Activated CD8-positive, alpha-beta T cell treated with anti-CD3 and anti-CD28 coated beads for 36 hours (primary cell): ENCODE measurements at places on chromosomes 5 and 9.
A peak's percentile ranks its signal among the peaks of the same experiment; 100 is the strongest.

DNA sequence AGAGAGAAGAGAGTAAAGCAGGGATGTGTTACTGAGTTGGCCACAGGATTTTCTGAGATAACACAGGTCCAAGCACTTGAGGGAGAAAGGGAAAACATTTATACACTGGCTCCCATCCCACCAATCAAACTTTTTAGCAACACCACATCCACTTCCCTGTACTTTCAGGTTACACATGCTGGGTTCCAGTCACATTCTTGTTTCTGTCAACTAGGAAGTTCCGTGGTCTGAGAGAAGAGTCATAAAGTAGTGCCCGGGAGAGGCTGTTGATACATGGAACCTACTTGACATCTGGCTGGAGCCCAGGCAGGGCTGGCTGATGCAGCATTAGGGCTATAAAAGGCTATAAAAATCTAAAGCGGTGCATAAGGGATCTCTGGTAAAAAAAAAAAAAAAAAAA, 473.9 kb upstream of the COX7C start:
- no peak for DNase-seq

DNA sequence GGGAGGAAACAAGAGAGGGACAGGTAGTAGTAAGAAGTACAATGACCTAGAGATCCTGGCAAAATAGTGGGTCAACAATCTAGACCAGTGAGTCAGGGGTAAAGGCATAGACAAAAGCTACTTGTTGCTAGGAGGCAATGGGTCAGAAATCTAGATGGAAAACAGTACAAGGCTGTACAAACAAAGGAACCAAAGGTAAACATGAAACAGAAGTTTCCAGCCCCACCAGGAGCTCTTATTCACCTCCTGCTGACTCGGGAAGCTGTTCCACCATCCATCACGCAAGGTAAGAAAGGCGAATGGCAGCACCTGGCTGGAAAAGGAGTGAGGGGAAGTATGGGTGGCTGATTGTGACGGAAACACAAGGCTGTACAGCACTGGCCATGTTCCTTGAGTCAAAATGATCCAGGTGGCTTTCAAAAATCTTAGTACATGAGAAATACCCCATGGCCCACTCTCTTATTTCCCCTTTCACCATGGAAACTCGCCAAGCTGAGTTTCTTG, 70.5 kb upstream of the RAI14 start:
- no peak for DNase-seq

- DNase-seq = no peak
Observed at GRCh38 chr5:31364881-31365636, 166.8 kb downstream of the DROSHA start.

DNA sequence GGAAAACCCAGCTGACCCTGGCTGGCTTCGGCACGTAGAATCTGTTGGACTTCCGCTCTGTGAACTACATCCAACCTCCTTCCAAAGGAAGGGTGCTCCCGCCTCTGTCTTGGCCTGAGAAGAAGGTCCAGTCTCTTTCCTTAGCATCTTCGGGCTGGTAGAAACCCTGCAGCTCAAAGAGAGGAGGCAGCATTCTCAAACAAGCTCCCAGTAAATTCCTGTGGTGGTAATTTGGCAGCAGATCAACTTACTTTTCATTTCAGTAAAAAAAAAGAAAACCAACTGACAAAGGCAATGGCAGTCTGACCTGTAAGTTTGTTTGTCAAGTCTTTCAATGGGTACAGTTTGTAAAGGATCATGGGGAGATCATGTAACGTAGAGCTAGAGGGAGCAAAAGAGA, 176.7 kb downstream of the MED10 start:
- no peak for DNase-seq

GRCh38 chr9:71638627-71639026, 129.7 kb downstream of the CEMIP2 start:
- DNase-seq = no peak

GRCh38 chr9:78664370-78664769, 367.4 kb downstream of the PSAT1 start:
- no peak for DNase-seq

DNA sequence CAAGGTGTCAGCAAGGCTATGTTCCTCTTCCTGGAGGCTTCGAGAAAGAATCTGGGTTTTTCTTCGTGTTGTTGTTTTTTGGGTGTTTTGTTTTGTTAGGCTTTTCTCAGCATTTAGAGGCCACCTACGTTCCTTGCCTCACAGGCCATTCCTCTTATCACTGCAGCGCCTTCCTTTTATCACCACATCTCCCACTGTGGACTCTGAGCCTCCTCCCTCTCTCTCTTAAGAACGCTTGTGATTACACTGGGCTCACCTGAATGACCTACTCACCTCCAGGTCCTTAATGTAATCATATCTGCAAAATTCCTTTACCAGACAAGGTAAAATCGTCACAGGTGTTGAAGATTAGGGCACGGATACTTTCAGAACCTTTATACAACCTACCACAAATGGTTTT, 340.8 kb downstream of the DTWD2 start:
- no peak for DNase-seq

GRCh38 chr5:134552301-134552700, 26.8 kb downstream of the JADE2 start:
- DNase-seq = no peak

GRCh38 chr5:134503937-134504437, 21.5 kb upstream of the JADE2 start:
- peak; percentile 47 for DNase-seq

DNA sequence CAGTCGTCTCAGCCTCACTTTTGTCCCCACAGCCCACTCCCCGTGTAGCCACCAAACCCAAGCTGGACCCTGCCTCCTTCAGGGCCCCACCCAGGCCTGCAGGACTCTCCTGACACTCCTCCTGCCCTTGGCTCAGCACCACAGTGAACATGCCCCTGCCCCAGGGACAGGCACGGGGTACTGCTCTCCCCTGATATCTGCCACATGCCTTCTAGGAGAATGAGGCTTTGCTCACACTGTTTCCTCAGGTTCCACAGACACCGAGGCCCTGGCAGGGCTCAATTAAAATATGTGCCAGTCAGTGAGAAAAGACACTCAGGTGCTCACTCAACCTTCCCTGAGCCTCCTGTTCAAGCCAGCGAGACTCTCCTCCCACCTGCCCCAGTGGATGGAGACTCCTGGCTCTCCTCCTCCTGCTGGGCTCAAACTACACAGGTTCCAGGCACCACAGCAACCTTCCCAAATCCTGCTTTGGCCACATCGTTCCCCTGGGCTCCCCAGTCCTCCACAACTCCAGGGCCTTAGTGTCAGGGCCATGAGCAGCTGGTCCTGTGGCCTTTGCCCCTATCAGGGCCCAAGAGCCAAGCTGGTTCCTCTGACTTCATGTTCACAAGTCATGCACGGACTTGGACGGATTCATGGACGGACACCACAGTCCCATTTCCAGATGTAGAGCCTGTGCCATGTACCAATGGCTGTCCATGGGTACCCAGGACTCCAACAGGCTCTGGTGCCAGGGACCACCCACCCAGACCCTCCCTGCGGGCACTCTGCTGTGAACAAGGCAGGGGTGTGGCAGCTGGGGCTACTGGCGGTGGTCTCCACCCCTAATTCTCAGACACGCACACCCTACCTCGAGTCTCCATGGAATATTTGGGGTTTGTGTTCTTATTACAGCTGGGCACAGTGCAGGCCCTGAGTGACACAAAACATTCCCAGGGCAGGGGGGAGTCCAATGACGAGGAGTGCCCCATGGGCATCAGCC, 36.6 kb downstream of the BICD2 start:
- no peak for DNase-seq

DNA sequence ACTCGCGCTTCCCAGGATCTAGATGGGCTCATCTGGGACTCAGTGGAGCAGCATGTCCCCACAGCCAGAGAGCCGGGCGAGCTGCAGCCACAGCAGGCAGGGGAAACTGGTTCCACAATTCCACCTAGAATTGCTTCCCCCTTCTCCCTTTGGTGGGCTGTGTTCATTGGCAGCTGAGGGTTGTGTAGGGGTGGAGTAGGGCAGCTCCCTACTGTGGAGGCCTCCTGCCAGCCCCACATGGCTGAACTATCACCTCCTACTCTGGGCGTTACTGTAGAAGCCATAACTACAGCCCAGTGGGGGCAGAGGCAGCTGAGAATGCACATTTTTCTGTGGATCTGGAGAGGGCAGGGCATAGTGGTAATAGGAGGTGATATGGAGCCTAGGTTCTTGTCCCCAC, 44.8 kb downstream of the PPARGC1B start:
- no peak for DNase-seq
